ENCODE measurements at places on chromosomes 12 and 14.
A peak's percentile ranks its signal among the peaks of the same experiment; 100 is the strongest.

GRCh38 chr12:62692884-62693283 lies 226.3 kb downstream of the MON2 start:
- no peak for DNase-seq

- DNase-seq: peak; percentile 83
Observed at GRCh38 chr12:6872073-6873048, 742 bp downstream of the SPSB2 start.

- DNase-seq: no peak
Observed at GRCh38 chr14:95417492-95417891, 97.8 kb upstream of the CLMN start.

- no peak for DNase-seq
Observed at GRCh38 chr12:121933522-121934308, 15.3 kb downstream of the CFAP251 start.

DNA sequence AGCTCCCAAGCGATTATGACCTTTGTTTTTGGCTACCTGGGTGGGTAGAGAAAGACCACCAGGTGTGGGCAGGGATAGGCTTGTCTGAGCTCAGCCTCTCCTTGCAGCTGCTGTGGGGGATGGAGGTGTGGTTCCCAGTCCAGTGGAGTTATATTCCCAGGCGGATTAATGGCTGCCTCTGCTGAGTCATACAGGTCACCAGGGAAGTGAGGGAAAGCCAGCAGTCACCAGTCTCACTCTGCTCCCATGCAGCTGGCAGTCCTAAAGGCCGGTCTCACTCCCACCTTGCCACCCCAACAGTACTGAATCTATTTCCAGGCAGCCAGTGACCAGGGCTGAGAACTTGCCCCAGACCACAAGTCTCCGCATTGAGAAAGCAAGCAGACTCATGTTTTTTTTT lies 399.2 kb downstream of the VRK1 start:
- no peak for DNase-seq

GRCh38 chr14:37591941-37592481 lies 3.0 kb downstream of the FOXA1 start:
- DNase-seq: no peak

- DNase-seq: no peak
Observed at GRCh38 chr12:23855813-23856212, 93.7 kb downstream of the SOX5 start.

DNA sequence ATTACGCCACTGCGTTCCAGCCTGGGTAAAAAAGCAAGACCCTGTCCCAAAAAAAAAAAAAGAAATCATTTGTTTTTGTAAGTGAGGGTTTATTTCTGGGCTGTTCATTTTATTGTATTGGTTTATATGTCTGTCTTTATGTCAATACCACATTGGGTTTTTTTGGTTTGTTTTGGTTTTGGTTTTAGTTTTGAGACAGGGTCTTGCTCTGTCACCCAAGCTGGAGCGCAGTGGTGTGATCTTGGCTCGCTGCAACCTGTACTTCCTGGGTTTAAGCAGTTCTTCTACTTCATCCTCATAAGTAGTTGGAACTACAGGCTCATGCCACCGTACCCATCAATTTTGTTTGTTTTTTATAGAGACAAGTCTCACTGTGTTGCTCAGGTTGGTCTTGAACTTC lies 25.0 kb downstream of the METAP2 start:
- no peak for DNase-seq

DNA sequence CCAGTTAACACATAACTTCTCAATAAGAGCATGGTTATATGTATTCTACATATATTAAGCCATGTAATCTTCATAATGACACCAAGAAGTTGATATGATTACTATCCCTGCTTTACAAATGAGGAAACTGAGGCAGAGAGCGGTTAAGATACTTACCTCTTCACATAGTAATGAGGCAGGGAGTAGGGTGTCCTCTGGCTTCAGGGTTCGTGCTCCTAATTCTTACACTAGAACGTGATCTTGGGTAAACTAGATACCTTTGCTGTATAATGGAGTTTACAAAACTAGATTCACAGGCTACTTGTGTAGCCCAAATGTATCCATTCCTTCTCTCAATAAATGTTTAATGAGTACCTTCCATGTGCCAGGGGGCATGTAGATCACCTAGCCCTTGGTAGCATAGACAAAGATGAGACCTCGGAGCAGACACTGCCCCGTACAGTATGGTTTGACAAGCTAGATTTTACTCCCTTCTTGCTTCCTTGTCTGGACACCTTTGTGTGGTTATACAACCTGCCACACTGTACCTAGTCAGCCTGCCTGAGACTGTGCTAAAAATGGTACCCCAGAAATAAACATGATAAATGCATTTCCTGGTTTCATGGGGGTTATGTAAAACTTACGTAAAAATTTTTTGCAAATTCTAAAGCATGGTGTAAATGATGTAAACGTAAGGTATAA lies 991.8 kb downstream of the VRK1 start:
- DNase-seq: no peak

DNA sequence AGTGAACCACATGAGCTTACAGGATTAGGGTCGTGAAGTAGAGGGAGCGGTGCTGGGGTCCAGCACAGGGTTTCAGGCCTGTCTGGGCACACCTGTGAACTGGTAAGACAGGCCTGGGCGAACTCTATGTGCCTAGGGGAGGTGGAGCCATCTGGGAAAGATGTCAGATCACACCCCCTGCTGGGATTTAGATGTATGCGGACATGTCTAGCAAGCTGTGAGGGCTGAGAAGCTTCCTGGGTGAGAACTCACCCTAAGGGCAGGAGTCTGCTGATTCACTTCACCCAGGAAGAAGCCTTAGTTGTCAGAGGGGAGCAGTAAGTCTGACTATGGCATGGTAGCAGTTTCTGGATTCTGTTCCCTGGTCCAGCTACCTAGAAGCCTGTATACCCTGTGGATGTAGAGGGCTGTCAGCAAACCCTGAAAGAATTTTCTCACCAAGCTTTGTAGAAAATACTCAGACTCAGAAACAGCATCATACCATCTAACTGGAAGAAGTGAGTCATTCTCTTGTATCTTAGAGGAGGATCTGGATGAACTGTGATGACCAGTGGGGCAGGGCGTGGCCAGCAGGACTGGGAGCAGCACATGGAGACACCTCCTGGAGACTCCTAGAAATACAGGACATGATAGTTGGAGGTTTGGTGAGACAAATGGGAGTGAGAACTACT lies 11.2 kb upstream of the PYGL start:
- no peak for DNase-seq

DNA sequence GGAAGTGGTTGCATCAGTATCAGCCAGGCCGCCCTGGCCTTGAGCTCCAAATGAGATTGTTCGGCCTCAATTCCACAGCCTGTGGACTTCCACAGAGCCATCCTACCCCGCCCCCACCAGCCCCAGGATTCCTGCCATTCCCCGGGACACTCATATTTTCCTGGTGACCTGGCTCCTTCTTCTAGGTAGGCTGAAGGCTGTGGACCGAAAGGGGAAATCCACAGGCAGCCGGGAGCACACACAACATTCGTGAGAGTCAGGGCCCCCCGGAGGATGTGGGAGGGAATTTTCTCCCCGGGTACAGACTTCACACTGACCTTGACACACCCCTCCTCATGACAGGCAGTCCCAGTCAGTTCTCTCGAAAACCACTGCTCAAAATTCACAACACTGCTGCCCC lies 39.9 kb downstream of the RIN3 start:
- no peak for DNase-seq

- DNase-seq: no peak
Observed at GRCh38 chr12:115051378-115051777, 367.4 kb upstream of the TBX3 start.

GRCh38 chr12:66288121-66288520 lies 14.2 kb upstream of the HELB start:
- DNase-seq: peak; percentile 65

GRCh38 chr12:95051241-95051640 lies 22.2 kb downstream of the NR2C1 start:
- DNase-seq: no peak

DNA sequence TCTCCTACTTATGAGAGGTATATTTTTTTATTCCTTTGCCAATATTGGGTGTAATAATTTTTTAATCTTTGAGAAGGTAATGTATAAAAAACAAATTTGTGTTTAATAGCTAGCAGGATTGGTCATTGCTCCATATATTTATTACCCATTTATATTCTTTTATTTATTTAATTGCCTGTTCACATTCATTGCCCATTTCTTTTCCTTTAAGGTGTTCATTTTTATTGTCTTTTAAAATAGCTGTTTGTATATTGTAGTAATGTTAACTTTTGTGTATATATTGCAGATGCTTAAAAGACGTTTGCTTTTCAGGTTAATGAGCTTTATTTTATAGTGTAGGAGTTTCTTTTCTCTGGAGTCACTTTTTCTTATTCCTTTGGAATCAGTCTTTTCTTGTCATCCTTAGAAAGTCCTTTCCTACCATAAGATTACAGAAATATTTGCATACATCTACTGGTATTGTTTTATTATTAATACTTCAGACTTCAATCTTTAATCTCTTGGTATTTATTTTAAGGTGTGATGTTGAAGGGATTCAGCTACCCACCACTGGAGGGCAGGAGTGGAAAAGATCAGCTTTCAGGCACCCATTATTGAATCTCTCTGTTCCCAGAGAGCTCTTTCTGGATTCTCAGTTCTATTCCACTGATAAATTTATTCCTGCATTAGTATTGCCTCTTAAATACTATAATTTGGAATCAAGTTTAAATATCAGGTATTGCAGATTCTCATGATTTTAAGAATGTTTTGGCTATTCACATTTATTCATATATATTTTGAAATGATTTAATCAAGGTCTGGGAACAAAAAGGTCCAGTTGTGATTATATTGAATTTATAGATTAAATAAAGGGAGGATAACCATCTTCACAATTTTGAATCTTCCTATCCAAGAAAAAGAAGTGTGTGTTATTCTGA lies 17.3 kb downstream of the PPM1A start:
- peak; percentile 6 for DNase-seq

- DNase-seq: no peak
Observed at GRCh38 chr14:99888149-99888548, 94.9 kb downstream of the EML1 start.

DNA sequence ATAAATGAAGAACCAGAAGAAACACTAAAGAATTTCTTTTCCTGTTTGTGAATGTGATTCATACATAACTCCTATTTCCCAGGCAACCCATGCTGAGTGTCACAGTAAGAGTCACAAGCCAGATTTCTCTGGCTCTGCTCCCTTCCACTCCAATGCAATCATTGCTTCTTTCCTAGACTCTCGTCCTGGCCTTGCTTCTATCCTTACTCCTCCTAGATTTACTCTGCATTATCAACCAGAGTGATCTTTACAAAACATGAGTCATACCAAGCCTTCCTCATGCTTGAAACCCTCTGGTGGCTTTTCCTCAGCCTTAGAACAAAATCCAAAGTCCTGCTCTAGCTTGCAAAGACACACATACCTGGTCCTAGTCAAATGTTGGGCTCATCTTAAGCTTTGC lies 13.3 kb downstream of the IL22 start:
- DNase-seq: no peak

- no peak for DNase-seq
Observed at GRCh38 chr12:2378835-2379330, 326.1 kb downstream of the CACNA1C start.

DNA sequence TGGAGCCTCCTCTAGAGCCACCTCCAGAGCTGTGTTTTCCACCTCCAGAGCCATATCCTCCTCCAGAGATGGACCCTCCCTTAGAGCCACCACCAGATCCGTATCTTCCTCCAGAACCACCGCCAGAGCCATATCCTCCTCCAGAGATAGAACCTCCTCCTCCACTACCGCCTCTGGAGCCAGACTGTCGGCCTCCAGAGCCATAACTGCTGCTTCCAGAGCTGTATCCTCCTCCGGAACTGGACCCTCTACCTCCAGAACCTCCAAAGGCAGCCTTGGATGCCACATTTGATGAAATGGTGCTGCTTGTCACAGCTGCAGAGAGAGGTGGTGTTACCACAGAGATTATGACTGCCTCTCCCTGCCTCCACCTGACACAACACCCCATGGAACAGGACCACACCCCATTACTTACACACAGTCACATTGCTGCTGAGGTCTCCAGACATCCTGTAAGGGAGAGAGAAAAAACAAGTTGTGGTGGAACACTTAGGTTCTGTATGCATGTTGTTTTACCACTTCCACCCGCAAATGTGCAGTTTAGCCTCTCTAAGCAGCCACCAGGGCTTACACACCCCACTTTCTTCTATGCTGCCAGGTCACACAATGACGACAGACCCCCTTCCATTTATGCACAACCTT lies 6.8 kb downstream of the KRT2 start:
- DNase-seq: no peak

- no peak for DNase-seq
Observed at GRCh38 chr12:48061938-48062719, 43.8 kb downstream of the SENP1 start.

GRCh38 chr12:113638460-113638775 lies 166.7 kb upstream of the LHX5 start:
- no peak for DNase-seq

DNA sequence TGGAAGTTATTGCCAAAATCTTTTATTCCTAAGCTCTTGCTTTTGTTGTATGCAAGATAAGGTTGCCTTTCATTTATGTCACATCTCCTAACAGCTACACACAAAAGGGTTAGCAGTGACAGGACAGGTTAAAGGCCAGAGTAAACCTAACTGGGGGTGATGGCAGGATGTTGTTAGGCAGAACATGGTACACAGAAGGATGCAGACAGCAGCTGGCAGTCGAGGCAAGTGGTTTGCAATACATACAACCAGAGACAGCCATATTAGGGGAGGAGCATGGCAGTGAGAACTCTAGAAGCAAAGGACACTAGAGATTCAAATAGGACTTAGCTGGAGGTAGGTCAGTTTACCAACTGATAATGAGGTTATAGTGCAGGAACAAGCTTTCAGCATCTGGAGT lies 2.7 kb upstream of the ABCD2 start:
- DNase-seq: no peak
